ENCODE measurements at places on chromosomes 13 and 19. TPM values are rescaled to one million over a fixed set of nuclear protein-coding genes. Genes with fewer than 3 reads are reported as not detected.

DNA sequence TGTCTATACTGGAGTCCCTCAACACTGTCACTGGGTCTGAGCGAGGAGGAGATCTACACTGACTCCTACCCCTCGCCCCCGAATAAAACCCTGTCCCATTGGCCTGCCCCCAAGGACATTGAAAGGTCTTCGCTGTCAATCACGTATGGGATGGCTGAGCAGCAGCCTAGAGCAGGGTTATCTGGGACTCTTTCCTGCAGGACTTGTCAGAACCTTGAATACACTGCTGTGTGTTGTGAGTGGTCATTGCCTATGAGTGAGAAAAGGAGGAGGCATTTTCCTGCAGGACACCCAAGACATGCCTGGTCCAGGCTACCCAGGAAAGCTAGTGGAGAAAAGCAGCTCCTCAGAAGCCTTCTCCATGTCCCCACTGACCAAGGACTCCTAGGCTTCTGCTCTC is 9.6 kb downstream of the PVR start:
- no peak overlapping the region for H3K4me3 ChIP-seq
- no peak overlapping the region for H3K27ac ChIP-seq
- H3K27me3 ChIP-seq: no peaks in the 10 kb centered on the region

Gene CLEC17A
- polyA plus RNA-seq: 0.08 TPM

Gene CASP14
- 207 TPM for polyA plus RNA-seq

Gene CAPN12
- polyA plus RNA-seq: 4.6 TPM

Gene CDC34
- polyA plus RNA-seq: 50.3 TPM
